ENCODE measurements at places on chromosomes 3 and 15.

- peaks cover 30% of the 10 kb centered on the region for H3K36me3 ChIP-seq
Observed at GRCh38 chr15:92636908-92637481, 18.6 kb downstream of the FAM174B start.

- H3K4me3 ChIP-seq, result no peak overlapping the region
- DNase-seq, result no peak
- no peaks in the 10 kb centered on the region for H3K27me3 ChIP-seq
- no peak overlapping the region for H3K27ac ChIP-seq
- H3K36me3 ChIP-seq, result no peaks in the 10 kb centered on the region
- H3K4me1 ChIP-seq, result no peaks in the 10 kb centered on the region
Observed at GRCh38 chr3:130907966-130908365, 14.1 kb downstream of the ATP2C1 start.

- peak overlapping the region; percentile 49 for H3K27ac ChIP-seq
- H3K4me3 ChIP-seq, result no peak overlapping the region
- H3K4me1 ChIP-seq, result no peaks in the 10 kb centered on the region
- no peak for DNase-seq
- peaks cover 11% of the 10 kb centered on the region for H3K27me3 ChIP-seq
Observed at GRCh38 chr15:85890620-85890980, 95.9 kb upstream of the KLHL25 start.

DNA sequence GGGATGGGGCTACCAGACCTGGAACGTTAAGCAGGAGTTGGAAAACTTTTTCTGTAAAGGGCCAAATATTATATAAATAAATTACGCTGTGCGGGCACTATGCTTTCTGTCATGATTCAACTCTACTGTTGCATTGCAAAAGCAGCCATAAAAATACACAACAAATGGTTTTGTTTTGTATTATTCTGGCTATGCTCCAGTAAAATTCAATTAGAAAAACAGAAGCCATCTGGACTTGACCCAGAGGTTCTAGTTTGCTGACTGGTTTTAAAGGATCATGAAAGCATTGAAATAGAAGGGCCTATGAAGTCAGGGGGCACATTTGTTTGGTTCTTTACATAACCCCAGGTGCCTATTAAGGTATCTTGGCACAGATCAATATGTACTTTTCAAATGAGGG lies 647.4 kb upstream of the LMCD1 start:
- DNase-seq, result no peak
- no peaks in the 10 kb centered on the region for H3K27me3 ChIP-seq
- H3K4me3 ChIP-seq, result no peak overlapping the region

- no peak overlapping the region for H3K27ac ChIP-seq
- H3K4me1 ChIP-seq, result no peaks in the 10 kb centered on the region
- H3K27me3 ChIP-seq, result no peaks in the 10 kb centered on the region
- peaks cover 41% of the 10 kb centered on the region for H3K36me3 ChIP-seq
Observed at GRCh38 chr3:23971684-23972083, 26.6 kb downstream of the NR1D2 start.

- H3K27me3 ChIP-seq, result no peaks in the 10 kb centered on the region
- no peaks in the 10 kb centered on the region for H3K4me1 ChIP-seq
- no peak overlapping the region for H3K4me3 ChIP-seq
- DNase-seq, result no peak
Observed at GRCh38 chr3:109643590-109643989, 306.2 kb upstream of the DPPA4 start.

DNA sequence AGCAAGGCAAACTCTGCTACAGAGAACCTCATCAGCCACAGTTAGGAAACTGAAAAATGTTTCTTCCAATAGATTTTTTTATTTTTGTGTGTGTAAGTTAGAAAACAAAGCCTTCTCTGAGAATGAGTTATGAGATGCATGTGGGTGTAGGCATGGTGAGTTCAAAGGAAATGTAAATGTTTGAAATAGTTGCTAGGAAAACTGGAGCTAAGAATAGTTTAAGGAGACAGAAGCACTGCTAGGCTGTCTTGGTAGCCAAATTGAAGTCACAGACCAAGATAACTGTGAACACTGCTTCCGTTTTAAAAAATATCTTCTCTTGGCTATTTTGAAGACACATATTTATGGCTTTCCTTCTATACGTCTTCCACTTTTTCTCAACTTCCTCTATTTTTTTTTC lies 1501.2 kb upstream of the CADM2 start:
- H3K27me3 ChIP-seq, result no peaks in the 10 kb centered on the region
- no peaks in the 10 kb centered on the region for H3K36me3 ChIP-seq
- H3K4me1 ChIP-seq, result peaks cover 6% of the 10 kb centered on the region
- H3K4me3 ChIP-seq, result no peak overlapping the region
- H3K27ac ChIP-seq, result no peak overlapping the region
- DNase-seq, result no peak
